ENCODE measurements at places on chromosomes 7 and 10.

- DNase-seq = no peak
Measured at GRCh38 chr10:120646738-120647456, 189.9 kb downstream of the PLPP4 start.

DNA sequence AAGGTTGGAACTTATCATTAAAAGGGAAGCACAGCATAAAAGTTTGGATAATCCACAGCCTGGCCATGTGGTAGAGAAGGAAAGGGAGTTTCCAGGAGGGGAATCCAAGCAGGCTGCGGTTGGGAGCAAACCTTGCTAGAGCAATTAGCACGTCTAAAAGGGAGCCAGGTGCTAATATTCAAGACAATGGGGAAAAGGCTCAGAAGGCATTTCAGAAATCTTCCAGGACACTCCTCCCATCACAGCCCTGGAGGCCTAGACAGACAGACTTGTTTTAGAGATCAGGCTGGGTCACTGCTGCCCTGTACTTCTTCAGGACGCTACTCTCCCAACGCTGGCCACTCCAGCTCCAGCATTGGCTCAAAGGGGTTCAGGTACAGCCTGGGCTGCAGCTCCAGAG lies 96.2 kb upstream of the KAT6B start:
- DNase-seq = no peak

DNA sequence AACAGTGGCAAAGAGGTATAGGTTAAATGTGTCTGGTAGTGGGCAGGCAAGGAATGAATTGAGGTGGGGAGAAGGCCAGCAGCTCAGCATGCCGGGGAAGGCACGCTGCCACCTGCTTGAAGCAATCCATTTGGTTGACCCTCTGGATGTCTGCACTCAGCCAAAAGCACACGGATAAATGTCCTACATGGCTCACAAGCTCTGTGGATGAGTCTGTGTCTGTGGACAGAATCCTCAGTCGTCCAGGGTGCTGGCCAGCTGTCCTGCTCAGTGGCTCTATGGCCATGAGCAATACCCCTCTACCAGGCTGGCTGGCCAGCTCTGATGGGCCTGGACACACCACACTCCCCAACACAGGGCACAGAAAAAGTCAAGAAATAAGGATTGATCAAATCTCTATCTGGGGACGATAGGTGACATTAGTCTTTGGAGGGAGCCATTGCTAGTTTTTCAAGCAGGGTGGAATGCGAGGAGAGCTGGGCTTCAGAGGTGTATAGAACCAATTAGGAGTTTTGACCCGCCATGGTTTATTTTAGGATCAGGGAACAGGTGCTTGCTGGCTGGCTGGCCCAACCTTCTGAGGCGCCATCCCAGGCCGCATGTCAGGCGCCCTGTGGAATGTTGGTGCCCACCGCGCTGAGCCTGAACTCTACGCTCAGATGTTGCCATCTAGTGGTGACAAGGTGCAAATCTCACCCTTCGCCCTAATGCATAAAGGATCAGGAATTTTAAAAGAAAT lies 493.4 kb downstream of the TNS3 start:
- peak; percentile 30 for DNase-seq

GRCh38 chr10:46317370-46317769 lies 30.6 kb downstream of the ANTXRL start:
- DNase-seq = no peak

DNA sequence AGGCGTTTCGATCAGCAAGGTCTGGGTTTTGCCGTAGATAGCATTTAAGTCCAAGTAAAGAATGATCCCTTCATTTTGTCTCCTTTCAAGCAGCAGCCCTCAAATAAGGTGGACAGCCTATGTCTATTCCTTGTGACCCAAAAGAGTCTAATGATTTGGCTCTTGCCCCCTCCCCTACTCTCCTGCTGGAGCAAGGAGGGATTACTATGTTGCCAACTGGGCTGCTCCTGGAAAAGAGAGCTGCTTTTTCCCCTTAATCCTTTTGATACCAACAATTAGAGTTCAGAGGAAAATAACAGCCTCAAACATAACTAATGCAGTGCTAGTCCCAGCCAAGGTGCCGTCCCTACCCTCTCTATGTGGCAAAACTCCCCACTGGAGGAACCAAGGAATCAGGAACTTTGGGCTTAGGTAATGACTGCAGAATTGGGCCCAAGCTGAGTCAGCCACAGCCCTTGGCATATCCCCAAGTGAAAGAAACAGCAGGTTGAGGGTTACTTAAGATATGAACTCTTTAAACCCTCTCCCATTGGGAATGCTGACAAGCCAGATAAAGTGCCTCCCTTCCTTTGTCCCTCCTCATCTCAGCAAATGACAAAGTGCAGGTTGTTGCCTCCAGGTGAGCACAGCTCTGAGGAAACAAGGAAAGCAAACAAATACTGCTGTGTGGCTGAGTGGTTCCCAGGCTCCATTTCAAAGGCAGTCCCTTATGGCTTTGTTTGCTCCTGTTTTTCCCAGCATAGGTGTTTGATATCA lies 643.7 kb downstream of the INHBA start:
- no peak for DNase-seq

GRCh38 chr10:71771204-71771603 lies 2.1 kb downstream of the VSIR start:
- no peak for DNase-seq

DNA sequence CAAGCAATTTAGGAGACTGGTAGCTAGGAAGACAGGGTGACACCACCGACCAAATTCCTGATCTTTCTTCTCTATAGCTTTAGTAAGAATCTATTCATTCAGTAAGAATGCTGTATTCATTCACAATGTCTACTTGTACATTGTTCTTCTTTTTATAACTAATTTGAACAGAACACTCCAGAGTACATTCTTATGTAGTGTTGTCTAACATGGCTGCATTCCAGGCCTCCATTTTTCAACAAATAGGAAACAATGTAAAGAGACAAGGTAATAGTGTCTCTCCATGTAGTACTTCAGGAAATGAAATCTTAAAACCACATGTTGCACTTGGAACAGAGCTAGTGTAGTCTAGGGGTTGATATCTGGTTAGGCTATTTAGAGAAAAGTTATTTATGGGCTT lies 1.8 kb downstream of the VCL start:
- peak; percentile 49 for DNase-seq

DNA sequence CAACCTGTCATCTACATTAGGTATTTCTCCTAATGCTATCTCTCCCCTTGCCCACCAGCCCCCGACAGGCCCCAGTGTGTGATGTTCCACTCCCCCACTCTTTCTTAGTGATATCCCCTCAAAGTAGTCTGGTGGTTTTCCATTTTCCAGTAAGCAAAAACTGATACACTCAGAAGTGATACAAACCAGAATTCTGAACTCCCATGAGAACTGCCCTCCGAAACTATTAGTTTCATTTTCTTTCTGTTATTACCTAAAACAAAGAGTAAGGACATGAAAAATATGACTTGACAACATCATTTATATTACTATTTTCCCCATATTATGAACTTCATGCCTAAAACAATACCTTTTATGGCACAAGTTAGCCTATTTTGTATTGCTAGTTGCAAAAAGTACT lies 175.0 kb downstream of the OTUD1 start:
- no peak for DNase-seq

DNA sequence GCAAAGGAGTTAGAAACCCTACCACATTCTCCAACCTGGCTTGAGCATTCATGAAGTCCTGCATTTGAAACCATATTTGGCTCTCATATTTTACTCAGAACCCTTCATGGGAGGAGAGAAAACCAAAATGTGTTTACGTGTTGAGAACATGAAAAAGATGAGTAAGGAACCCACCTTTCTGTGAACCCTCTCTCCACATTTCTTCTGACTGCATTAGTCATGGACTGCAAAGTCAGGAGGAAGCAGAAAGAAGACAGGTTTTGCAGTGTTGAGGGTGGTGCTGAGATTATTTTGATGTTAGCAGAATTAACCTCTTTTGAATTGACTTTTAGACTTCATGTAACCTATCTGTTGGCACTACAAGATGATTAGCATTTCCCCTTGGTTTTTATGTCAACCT lies 4.9 kb downstream of the IFIT1B start:
- DNase-seq = no peak

DNA sequence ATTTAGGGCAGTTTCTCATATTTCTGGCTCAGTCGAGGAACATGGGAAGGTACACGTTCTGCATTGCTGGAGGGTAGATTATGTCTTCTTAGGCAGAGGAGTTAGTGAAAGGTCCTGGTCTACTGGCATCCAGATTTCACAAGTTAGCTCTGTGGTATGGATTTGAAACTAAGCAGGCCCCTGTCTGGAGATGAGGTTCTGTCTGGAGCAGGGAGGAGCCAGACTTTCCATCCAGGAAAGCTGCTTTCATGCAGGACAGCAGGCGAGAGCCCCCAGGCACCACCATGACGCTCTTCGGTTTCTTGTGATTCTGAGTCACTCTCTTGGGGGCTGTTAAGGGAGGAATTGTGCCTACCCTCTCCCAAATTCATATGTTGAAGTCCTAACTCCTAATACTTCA lies 184.3 kb downstream of the KIAA1217 start:
- DNase-seq = no peak

GRCh38 chr7:78406531-78406930 lies 608.0 kb downstream of the PHTF2 start:
- DNase-seq = no peak

DNA sequence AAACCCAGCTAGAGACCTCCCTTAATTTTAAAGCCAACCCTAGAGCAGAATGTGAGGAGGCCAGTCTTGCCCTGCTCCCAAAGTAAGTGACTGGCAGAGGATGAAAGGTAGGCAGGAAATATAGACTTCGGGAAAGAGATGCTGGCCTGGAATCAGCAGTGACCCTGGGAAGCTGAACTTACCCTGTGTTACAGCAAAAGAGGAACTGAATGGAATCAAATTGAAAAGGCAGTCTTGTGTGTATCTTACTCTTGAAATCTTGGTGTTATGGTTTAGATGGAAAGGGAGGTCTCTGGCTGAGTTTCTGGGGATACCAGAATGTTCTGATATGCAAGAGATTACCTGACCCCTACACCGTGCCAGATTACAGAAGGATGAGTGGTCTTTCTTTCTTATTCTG lies 7.9 kb upstream of the CFAP43 start:
- DNase-seq = no peak

GRCh38 chr7:7618410-7618809 lies 22.1 kb upstream of the UMAD1 start:
- no peak for DNase-seq

DNA sequence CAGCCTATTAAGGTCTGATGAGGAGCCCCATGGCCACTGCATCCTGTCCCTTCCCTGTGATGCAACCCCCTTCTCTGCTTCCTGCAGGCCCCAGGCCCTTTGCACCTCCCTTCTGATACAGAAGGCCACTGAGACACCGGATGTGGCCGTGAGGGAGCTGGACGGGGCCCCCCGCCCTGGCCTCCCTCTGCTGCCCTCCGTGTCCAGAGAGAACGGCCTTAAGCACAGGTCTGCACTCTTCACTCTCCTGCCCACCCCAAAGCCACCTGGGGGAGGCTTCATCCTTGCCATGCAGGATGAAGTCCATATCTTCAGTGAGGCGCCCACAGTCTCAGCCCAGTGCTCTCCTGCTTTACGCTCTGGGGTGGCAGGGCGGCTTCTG lies 86.9 kb upstream of the GNA12 start:
- DNase-seq = no peak

- no peak for DNase-seq
Measured at GRCh38 chr10:49661140-49661856, 18.2 kb upstream of the C10orf53 start.

DNA sequence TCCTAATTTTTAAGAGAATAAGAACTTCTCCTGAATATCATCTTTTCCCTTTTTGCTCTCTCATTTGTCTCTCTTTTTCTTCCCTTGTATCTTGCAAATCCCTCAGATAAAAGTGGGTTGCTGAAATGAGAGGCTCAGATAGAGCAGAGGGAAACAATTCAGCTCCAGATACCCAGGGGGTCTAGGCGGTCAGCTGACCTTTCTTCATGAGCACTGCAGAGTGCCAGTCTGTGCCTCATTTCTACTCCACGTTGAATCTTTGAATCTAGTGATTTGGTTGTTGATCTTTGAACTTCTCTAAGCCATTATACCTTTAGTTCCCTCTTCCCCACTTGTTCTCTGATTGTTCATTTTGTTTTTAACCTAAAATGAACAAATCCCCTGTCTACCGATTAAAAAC lies 572.6 kb downstream of the PTPRN2 start:
- no peak for DNase-seq

- DNase-seq = no peak
Measured at GRCh38 chr10:78433076-78433595, 399.5 kb downstream of the RPS24 start.

DNA sequence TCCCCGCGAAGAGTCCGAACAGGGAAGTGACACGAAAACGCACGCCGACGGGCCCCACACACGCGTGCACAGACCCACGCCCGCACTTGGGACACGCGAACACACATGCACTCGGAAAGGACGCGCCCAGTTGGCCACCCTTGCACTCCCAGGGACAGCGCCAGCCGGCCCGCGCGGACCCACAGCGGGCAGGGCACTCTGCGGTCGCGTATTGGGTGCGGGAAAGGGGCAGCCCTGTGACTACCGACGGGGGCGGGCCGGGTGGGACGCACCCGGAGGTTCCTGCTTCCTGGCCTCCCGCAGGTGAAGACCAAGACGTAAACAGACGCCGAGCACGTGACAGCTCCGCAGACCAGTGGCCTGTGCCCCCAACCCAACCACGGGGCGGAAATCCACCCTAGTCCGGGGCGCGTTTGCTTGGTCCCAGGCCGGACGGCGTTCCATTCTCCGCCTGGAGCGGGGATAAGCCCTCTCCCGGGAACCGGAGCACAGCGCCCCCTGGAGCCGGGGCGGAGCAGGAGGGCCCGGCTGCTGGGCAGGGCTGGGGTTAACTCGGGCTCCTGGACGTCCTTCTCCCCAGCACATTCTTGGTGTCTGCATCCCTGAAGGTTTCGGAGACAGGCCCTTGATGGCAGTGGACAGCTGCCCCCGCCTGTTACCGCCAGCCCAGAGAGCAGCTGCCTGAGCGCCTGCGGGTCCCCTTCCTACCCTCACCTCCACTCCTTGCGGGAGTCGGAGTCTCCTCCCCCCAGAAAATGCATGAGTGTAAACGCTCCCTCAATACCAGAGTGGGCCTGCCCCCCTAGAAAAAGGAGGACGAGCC lies 2.0 kb upstream of the LZTS2 start:
- peak; percentile 69 for DNase-seq

GRCh38 chr10:59181668-59182067 lies 5.2 kb downstream of the PHYHIPL start:
- DNase-seq = peak; percentile 46

- no peak for DNase-seq
Measured at GRCh38 chr10:66209025-66209424, 716.8 kb upstream of the LRRTM3 start.
